Activated T-helper 2 cell treated with anti-CD3 and anti-CD28 coated beads, Interferon-gamma antibody, Interleukin-2, Interleukin-4, amounts not matched to agents 10 μg/mL and 5 μg/mL and 100 μg/mL, durations not matched to agents 14 hours and 24 hours and 36 hours (primary cell): ENCODE measurements at places on chromosomes 1 and 21. TPM values are rescaled to one million over a fixed set of nuclear protein-coding genes. Genes with fewer than 3 reads are reported as not detected.

Gene BCL2L15
- 0.39 and 1.1 TPM in 2 replicates for total RNA-seq

Gene SEMA4A
- 128 and 132 TPM in 2 replicates for total RNA-seq

Gene NCAM2
- total RNA-seq = 0.23 TPM in 1 of 2 replicates, not detected in the other

Gene C2CD4D
- total RNA-seq = 1.3 and 1.6 TPM in 2 replicates

Gene XCL2
- total RNA-seq = 208 and 211 TPM in 2 replicates

Gene OTUD7B
- total RNA-seq = 26.1 and 28.2 TPM in 2 replicates

Gene POGZ
- 89.1 and 93.7 TPM in 2 replicates for total RNA-seq

Gene SMCP
- not detected in 2 replicates for total RNA-seq

Gene DDR2
- 0.80 and 1.1 TPM in 2 replicates for total RNA-seq

Gene NUDT4B
- total RNA-seq = 0.68 TPM in 1 of 2 replicates, not detected in the other

Gene NBPF6
- 0.23 and 0.50 TPM in 2 replicates for total RNA-seq

Gene PYGO2
- 30.4 and 30.6 TPM in 2 replicates for total RNA-seq

Gene SPRR2B
- total RNA-seq = not detected in 2 replicates

Gene CDCA8
- total RNA-seq = 41.2 TPM in 2 replicates

Gene OLFM3
- total RNA-seq = not detected in 2 replicates

Gene DNAH14
- total RNA-seq = 0.32 and 0.92 TPM in 2 replicates

Gene NLRP3
- total RNA-seq = 0.09 and 0.30 TPM in 2 replicates

Gene LCA5L
- total RNA-seq = 0.32 TPM in 1 of 2 replicates, not detected in the other

Gene B3GALT2
- not detected in 2 replicates for total RNA-seq

Gene MYCBP
- 31.7 and 34.9 TPM in 2 replicates for total RNA-seq

Gene LCE1D
- total RNA-seq = not detected in 2 replicates

Gene E2F2
- 17.2 and 18.6 TPM in 2 replicates for total RNA-seq

Gene TEX38
- total RNA-seq = not detected in 2 replicates

Gene ERRFI1
- total RNA-seq = 3.1 and 3.8 TPM in 2 replicates

Gene SELE
- total RNA-seq = not detected in 2 replicates

Gene TDRD10
- not detected in 2 replicates for total RNA-seq

Gene AIRE
- not detected in 2 replicates for total RNA-seq

Gene MYOG
- not detected in 2 replicates for total RNA-seq

Gene DMBX1
- total RNA-seq = not detected in 2 replicates

Gene OR2T35
- total RNA-seq = not detected in 2 replicates

Gene F3
- total RNA-seq = 0.74 and 1.0 TPM in 2 replicates

Gene ADAMTSL4
- total RNA-seq = 2.7 and 2.9 TPM in 2 replicates

Gene ALG14
- 2.4 and 3.1 TPM in 2 replicates for total RNA-seq
